ENCODE measurements at places on chromosomes 4 and X. TPM values are rescaled to one million over a fixed set of nuclear protein-coding genes. Genes with fewer than 3 reads are reported as not detected.

- no peak for DNase-seq
These were observed 8.6 kb downstream of the PJA1 start for GRCh38 chrX:69156638-69157037.

- no peak overlapping the region for H3K27ac ChIP-seq
- H3K27me3 ChIP-seq, result no peaks in the 10 kb centered on the region
- H3K4me1 ChIP-seq, result peaks cover 69% of the 10 kb centered on the region
- no peak for DNase-seq
- no peaks in the 10 kb centered on the region for H3K36me3 ChIP-seq
These were observed 34.3 kb downstream of the MECP2 start for GRCh38 chrX:154063234-154063633.

DNA sequence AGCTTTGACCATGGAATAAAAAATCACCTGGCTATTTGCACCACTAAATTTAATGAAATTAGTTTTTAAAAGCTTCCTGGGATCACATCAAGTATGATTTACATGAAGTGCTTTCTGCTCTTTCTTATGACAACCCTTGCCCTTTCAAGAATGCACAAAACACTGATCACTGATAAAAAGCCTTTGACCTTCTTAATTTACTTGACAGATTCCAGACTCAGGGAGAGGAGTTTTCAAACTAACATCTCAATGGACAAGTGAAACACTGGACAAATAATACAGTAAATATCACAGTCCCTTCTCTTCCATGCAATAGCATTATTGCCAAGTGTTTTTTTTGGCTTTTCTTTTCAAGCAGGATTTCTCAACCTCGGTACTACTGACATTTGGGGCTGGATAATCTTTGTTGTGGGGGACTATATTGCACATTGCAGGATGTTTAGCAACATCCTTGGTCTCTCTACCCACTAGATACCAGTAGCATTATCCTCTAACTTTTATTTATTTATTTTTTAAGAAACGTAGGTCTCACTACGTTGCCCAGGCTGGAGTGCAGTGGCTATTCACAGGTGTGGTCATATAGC, 86.3 kb downstream of the ZNF827 start:
- DNase-seq, result no peak
- H3K36me3 ChIP-seq, result no peaks in the 10 kb centered on the region
- H3K4me1 ChIP-seq, result peaks cover 15% of the 10 kb centered on the region

- H3K36me3 ChIP-seq, result no peaks in the 10 kb centered on the region
- no peaks in the 10 kb centered on the region for H3K27me3 ChIP-seq
- H3K4me3 ChIP-seq, result no peak overlapping the region
- H3K27ac ChIP-seq, result no peak overlapping the region
- no peak for DNase-seq
These were observed 272.0 kb upstream of the HAND2 start for GRCh38 chr4:173801876-173802661.

GRCh38 chr4:147839200-147839599, 107.3 kb downstream of the ARHGAP10 start:
- no peaks in the 10 kb centered on the region for H3K27me3 ChIP-seq
- no peak for DNase-seq
- no peaks in the 10 kb centered on the region for H3K36me3 ChIP-seq
- peak overlapping the region; percentile 27 for H3K27ac ChIP-seq
- H3K4me1 ChIP-seq, result no peaks in the 10 kb centered on the region

GRCh38 chr4:98706200-98706813, 47.9 kb upstream of the TSPAN5 start:
- H3K4me1 ChIP-seq, result no peaks in the 10 kb centered on the region
- no peaks in the 10 kb centered on the region for H3K36me3 ChIP-seq
- H3K4me3 ChIP-seq, result no peak overlapping the region
- H3K27me3 ChIP-seq, result no peaks in the 10 kb centered on the region
- H3K27ac ChIP-seq, result no peak overlapping the region
- no peak for DNase-seq

- peaks cover 42% of the 10 kb centered on the region for H3K4me1 ChIP-seq
- peaks cover 41% of the 10 kb centered on the region for H3K36me3 ChIP-seq
- no peak overlapping the region for H3K27ac ChIP-seq
- H3K27me3 ChIP-seq, result no peaks in the 10 kb centered on the region
- no peak for DNase-seq
These were observed 210.8 kb downstream of the ARHGAP10 start for GRCh38 chr4:147942729-147943128.

DNA sequence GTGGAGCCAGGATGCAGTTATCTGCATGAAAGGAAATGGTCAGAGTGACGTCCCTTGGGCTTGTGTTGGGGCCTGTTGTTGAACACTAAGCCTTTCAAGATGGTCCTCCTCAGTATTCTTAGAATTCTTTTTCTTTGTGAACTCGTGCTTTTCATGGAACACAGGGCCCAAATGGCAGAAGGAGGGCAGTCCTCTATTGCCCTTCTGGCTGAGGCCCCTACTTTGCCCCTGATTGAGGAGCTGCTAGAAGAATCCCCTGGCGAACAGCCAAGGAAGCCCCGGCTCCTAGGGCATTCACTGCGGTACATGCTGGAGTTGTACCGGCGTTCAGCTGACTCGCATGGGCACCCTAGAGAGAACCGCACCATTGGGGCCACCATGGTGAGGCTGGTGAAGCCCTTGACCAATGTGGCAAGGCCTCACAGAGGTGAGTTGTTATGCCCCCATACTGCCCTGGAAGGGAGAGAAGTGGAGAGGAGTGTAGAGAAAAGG, at the start of gene BMP15:
Gene BMP15, plus strand, starts transcription at position 51 of the 492 bp plus-strand sequence. Its CDS starts 49 bp downstream, at position 100.
- no peak within 1 kb of the TSS for H3K27ac ChIP-seq
- no peaks in the 10 kb centered on the region for H3K36me3 ChIP-seq
- no peaks in the 10 kb centered on the region for H3K4me1 ChIP-seq
- DNase-seq, result no peak

- H3K4me1 ChIP-seq, result no peaks in the 10 kb centered on the region
- no peaks in the 10 kb centered on the region for H3K36me3 ChIP-seq
- DNase-seq, result no peak
- H3K4me3 ChIP-seq, result no peak overlapping the region
These were observed 24.3 kb downstream of the LINC00632 start for GRCh38 chrX:140733766-140734342.

- no peak overlapping the region for H3K27ac ChIP-seq
- H3K27me3 ChIP-seq, result no peaks in the 10 kb centered on the region
- DNase-seq, result no peak
- no peak overlapping the region for H3K4me3 ChIP-seq
- H3K4me1 ChIP-seq, result no peaks in the 10 kb centered on the region
- H3K36me3 ChIP-seq, result no peaks in the 10 kb centered on the region
These were observed 362.2 kb downstream of the SMARCA1 start for GRCh38 chrX:129161108-129161507.

DNA sequence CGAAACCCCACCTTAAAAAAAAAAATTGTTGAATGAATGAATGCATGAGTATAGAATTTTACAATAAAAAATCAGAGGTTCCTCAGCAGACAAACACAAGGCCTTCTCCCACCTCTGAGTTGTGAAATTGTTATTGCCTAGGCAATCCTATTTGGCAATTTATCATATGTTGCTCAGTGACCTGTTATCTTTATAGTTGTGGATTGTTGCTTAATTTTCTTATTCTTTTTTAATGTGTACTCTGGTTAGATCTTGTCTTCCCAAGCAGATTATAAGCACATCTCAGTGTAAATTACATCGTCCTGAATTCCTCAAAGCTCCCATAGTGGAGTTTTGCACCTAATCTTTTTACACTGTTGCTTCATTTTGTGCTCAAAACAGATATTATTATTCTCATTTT, 71.9 kb downstream of the RBM47 start:
- H3K36me3 ChIP-seq, result no peaks in the 10 kb centered on the region
- H3K27ac ChIP-seq, result no peak overlapping the region
- DNase-seq, result no peak
- H3K4me1 ChIP-seq, result no peaks in the 10 kb centered on the region

GRCh38 chrX:76893930-76894329, 466.4 kb downstream of the MAGEE1 start:
- H3K4me3 ChIP-seq, result no peak overlapping the region
- H3K27me3 ChIP-seq, result no peaks in the 10 kb centered on the region
- no peak overlapping the region for H3K27ac ChIP-seq

DNA sequence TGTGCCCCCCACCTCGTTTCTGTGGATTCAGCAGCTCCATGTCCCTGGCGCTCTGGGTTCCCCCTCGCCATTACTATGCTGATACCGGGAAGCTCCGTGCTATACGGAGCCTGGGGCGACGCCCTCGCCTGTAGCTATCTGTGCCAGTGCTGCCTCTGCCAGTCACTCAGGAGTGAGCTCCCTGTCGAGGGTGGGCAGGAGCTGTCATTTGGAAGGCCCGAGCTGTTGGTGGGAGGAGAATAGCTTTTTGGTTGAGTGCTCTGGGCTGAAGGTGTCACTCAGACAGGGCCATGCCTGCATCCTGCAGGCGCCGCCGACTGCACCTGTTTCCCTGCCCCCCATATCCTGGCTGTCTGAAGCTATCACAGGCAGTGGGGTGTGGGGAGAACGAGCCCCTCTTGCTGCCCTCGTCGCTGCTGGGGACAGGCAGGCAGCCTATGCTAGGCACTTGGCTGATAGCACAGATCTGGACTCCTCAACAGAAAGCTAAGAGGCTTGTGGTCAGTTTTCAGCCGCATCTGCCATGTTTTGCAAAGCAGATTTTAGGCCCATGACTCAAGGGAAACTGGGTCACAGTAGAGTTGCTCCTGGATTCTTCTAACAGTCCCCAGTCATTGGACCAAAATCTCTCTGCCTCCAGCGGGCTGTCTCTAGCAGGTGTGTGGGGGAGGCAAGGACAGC, 31.8 kb downstream of the CPLX1 start:
- H3K36me3 ChIP-seq, result no peaks in the 10 kb centered on the region
- peaks cover 19% of the 10 kb centered on the region for H3K4me1 ChIP-seq

DNA sequence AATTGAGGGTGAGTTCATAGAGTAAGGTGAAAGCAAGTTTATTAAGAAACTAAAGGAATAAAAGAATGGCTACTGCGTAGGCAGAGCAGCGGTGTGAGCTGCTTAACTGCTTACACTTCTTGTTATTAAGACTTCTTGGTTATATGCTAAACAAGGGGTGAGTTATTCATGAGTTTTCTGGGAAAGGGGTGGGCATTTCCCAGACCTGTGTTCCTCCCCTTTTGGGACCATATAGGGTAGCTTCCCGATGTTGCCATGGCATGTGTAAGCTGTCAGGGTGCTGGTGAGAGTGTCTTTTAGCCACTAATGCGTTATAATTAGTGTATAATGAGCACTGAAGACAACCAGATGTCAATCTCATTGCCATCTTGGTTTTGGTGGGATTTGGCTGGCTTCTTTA, 126.5 kb downstream of the ARSF start:
- H3K36me3 ChIP-seq, result no peaks in the 10 kb centered on the region
- no peaks in the 10 kb centered on the region for H3K4me1 ChIP-seq
- no peaks in the 10 kb centered on the region for H3K27me3 ChIP-seq
- no peak overlapping the region for H3K27ac ChIP-seq

DNA sequence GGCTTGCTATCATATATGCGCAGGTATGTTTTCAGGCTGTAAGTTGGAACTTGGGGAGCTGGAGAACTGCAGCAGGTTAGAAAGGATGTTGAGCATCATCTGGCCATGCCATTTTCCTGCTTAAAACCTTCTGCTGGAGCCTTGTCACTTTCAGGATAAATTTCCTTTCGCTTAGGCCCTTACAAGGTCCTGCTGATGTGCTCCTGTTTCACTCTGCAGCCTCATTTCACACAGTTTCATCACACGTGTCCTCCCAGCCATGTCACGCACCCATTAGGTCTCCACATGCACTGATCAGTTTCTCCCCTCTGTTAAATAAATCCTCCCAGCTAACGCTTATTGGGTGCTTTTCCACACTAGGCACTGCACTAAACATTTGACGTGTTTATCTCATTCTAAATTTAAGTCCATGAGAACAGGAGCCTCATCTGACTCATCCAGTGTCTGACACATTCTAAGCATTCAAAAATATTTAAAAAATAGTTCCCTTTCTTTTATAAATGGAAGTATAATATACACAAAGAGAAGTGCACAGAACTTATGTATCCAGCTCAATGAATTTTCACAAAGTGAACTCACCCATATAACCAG, 14.5 kb downstream of the SOD3 start:
- H3K4me1 ChIP-seq, result no peaks in the 10 kb centered on the region
- DNase-seq, result no peak
- no peak overlapping the region for H3K4me3 ChIP-seq

DNA sequence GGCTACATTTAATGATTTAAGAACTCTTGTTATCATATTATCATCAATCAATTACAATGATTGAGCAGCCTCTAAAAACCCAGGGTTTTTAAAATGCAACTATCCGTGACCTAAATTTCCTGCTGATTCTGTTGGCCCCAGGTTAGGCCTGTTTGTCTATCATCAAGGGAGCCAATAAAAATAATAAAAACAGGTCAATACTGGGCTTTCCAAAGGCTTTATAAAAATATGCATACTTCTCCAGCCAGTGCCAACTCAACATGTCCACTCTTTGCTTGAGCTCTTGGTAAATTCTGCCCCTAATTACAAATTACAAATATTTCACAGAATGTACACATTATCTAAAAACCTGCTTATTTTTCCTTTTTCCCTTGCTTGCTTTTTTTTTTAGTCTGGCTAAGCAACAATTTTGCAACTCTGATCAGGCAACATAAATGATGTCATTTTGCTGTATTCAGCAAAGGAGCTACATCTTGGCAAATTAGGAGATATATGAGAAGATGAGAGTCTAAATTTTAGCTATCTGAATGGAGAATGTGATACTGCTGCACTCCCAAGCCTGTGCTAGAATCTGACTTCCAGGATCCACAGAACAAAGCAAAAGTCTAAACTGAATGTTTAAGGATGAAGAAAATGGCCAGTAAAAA, 204.0 kb downstream of the SCFD2 start:
- H3K4me1 ChIP-seq, result no peaks in the 10 kb centered on the region
- H3K27me3 ChIP-seq, result no peaks in the 10 kb centered on the region
- no peak overlapping the region for H3K27ac ChIP-seq
- no peaks in the 10 kb centered on the region for H3K36me3 ChIP-seq

GRCh38 chrX:116238093-116238492, 67.5 kb downstream of the AGTR2 start:
- H3K4me1 ChIP-seq, result no peaks in the 10 kb centered on the region
- no peak for DNase-seq
- H3K27me3 ChIP-seq, result no peaks in the 10 kb centered on the region
- no peak overlapping the region for H3K4me3 ChIP-seq
- H3K27ac ChIP-seq, result no peak overlapping the region

GRCh38 chr4:2689825-2690700, 66.1 kb downstream of the TNIP2 start:
- H3K27ac ChIP-seq, result no peak overlapping the region
- H3K4me3 ChIP-seq, result no peak overlapping the region
- no peaks in the 10 kb centered on the region for H3K4me1 ChIP-seq
- H3K36me3 ChIP-seq, result no peaks in the 10 kb centered on the region

- H3K4me3 ChIP-seq, result no peak overlapping the region
- H3K4me1 ChIP-seq, result peaks cover 19% of the 10 kb centered on the region
- H3K27me3 ChIP-seq, result no peaks in the 10 kb centered on the region
These were observed 61.7 kb upstream of the CAMK2D start for GRCh38 chr4:113823291-113823659.

DNA sequence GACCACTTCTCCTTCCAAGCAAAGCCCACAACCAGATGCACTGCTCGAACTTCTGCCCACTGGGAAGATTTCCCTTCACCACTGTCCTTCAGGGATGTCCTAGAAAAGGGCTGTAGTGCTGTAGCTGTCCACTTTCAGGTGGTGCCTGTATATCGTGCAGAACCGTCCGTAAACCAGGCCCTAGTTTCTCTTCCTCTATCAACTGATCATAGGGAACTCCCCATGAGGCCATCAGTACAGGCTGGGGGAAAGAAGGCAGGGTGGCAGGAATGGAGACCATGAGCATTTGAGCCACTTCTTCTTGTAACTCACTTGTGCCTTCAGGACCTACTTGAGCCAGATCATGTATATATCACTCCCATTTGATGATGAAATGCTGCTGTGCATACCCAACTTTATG, 57.3 kb upstream of the FAM9B start:
- H3K4me1 ChIP-seq, result no peaks in the 10 kb centered on the region
- H3K4me3 ChIP-seq, result no peak overlapping the region
- no peak for DNase-seq

Gene SLC10A7
- 3.1 TPM for total RNA-seq

Gene CXorf49
- not detected for total RNA-seq

Gene SULT1E1
- not detected for total RNA-seq

Gene PARM1
- 75.2 TPM for total RNA-seq

Measured in heart left ventricle (tissue), 16 donors.